ENCODE measurements at places on chromosomes 5 and 9. TPM values are rescaled to one million over a fixed set of nuclear protein-coding genes. Genes with fewer than 3 reads are reported as not detected.

DNA sequence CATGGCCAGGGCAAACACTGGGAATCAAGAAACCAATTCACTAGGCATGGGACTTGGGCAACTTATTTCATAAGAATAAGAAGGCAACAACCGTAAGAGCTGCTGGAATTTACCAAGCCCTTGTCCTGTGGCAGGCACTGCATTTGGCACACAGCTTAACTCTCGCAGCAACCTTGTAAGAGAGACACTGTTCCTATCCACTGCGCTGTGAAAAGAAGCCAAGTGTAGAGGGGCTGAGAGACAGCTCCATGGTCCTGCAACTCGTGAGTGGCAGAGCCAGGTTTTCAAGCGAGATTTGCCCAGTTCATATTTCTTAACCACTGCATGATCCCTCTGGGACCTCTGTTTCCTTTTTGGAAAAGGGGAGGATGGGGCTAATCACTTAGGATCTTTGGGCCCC is 129.3 kb upstream of the STC2 start:
- DNase-seq: no peak

DNA sequence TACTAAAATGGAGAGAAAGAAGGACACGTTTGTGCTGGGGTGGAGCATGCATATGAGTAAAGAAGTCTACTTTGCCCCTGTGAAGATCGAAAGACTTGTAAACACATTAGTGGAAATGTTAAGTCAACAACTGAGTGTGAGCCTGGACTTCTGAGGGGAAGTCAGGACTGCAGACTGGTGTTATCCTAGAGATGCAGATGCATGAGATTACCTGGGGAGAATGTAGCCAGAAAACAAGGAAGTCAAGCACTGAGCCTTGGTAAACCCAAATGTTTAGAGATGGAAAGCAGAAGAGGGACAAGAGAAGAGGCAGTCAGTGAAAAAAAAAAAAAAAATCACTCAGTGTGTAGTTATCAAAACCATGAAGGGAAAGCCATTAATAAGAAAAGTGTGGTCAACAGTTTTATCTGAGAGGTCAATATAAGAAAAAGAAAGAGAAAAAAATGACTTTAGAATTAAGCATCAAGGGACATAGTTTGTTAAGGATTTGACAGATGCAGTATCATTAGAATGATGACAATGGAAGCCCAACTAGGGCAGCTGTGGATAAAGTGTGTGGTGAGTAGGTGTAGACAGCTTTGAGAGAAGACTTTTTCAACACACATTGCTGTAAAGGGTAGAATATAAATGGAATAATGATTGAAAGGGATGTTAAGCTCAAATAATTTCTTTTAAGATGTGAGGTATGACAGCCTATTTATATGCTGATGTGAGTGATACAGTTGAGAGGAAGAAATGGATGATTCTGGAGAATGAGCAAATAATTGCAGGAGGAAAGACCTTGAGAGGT is 22.2 kb downstream of the JAKMIP2 start:
- DNase-seq: no peak

- DNase-seq: no peak
Measured at GRCh38 chr9:136618580-136619547, 43.9 kb upstream of the EGFL7 start.

DNA sequence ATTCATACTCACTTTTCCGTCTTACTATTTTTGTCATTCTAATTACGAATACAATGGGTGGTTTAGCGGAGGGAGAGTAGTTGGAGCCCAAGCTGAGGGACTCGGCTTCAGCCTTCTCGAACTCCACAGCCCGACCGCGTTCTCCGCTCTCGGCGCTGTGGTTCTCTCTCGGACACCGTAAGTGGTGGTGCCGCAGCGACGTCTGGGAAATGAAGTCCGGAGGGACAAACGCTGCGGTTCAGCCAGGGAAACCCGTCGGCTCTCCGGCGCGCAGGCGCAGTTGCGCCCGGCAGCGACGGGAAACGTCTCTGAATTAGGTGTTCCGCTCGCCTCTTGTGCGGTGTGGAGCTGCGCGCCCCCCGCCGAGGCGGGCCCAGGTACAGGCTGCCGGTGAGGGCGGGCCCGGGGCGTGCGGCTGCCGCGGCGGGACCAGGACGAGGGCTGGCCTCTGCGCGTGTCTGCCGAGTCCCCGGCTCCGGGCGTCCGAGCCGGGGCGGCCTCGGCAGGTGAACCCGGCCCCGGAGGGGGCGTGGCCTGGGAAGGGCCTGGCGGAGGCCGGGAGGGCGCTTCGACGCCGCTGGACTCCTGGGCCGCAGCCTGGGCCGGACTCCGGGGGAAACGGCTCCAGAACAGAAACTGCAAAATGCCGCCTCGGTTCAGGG is at the start of gene ZNF879:
Gene ZNF879 (plus strand): TSS at position 277 of the 662 bp plus-strand sequence. CDS start 1,201 bp downstream, outside the sequence.
- peak; percentile 94 for DNase-seq

DNA sequence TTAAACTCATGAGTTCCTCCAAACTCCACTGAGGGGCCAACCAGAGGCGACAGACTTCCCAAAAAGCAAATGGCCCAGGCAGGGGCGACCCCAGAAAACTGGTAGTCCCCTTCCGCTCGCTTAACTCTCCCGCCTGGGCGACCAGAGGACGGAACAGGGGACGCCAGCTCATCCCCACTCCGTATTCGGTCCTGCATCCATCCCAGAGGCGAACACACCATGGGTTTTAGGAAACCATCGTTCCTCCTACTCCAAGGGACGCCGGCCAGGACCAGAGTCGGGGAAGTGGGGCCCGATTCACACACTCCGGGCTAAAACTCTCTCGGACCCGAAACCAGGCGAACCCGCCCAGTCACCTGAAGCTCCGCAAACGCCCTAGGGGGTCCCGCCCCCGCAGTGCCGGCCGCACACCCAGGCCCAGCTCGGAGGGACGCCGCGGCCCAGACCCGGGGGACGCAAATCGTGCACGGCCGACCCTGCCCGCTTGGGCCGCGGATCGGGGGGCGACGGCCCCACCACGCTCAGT is 478 bp downstream of the TEX10 start:
- DNase-seq: peak; percentile 10

DNA sequence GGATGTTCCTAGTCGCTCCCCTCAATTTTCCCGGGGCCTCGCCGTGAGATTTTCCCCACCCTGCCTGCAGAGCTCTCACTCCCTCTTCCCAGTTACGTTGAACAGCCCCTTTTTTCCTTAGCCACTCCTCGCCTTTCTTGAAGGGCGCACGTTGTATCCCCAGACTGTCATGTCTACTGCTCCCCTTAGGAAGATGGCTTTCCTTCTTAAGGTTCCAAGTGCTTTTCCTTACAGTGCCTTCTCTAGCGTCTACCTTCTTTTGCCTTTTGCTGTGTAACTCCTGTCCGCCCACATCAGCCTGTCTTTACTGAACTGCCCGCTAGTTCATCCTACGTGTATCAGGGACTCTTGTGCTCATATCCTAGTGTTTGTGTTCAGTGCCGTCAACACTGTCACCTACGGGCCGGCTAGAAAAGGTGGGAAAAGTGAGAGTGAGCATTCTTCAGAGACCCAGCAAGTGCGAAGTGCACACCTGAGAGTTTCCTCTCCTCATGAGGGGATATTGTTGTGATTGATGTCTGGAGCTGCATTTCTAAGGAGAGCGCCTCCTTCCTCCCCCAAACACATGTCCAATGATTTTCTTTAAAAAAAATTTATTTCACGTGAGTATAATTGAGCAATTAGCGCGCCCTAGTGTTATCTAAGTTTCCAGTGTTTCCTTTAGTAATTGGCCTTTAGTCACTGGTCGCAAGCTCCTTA is 764 bp downstream of the CAMLG start:
- peak; percentile 49 for DNase-seq

- no peak for DNase-seq
Measured at GRCh38 chr5:132397224-132397623, 27.7 kb downstream of the SLC22A5 start.

DNA sequence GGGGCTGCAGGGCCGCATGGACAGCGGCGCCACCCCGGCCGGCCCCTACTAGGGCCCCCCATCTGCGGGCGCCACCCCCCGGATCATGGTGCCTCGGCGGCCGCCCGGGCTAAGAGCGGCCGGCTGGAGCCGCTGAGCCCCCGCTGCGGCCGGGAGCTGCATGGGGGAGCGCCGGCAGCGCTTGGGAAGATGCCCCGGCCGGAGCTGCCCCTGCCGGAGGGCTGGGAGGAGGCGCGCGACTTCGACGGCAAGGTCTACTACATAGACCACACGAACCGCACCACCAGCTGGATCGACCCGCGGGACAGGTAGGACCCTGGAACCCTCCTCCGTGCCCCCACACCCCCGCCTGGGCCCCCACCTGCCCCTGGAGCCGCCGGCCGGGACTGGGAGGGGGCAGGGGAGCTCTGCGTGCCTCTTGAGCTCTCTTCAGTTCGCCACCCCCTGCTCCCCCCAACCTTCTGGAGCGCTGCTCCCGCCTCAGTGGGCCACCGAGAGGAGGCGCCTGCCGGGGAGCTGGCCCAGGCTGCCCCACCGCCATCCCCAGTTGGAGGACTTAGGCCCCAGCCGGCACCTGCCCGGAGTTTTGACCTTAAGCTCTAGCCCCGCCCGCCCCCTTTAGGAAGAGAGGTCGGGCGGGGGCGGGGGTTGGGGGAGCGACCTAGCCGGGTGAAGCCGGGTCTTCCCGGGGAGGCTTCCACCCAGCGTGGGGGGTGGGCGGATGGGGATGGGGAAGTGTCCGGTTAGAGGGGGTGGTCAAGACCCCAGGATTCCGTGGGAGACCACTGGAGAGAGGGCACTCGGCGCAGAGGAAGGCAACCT is 730 bp downstream of the WWC1 start:
- peak; percentile 43 for DNase-seq

DNA sequence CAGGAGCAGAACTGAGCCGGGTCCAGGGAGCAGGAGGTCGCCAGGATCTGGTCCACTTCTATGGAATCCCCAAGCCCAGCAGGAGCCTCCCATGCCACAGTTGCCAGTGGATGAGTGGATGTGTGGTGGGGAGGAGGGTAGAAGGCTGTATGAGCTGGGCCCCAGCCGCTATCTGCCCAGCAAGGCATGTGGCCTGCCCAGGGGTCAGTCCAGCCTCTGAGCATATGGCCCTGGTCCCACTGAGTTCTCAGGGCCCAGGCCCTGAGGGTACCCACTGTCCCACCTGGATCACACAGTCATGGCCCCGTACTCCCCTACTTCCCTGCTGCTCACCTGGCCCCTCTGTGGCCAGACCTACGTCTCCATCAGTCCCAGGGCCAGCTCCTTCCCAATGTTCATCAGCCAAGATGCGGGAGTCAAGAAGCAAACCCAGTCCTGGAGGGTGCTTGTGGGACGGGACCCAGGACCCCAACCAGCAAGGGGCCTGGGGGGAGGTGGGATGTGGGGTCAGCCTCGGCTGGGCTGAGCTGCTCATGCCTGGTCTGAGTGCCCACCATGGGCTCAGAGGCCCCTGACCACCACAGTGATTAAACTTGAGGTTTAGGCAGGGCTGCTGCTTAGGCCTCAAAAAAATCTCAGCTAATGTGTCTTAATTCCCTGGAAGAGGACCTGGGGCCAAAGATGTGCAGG is 152.7 kb downstream of the COL23A1 start:
- DNase-seq: no peak

DNA sequence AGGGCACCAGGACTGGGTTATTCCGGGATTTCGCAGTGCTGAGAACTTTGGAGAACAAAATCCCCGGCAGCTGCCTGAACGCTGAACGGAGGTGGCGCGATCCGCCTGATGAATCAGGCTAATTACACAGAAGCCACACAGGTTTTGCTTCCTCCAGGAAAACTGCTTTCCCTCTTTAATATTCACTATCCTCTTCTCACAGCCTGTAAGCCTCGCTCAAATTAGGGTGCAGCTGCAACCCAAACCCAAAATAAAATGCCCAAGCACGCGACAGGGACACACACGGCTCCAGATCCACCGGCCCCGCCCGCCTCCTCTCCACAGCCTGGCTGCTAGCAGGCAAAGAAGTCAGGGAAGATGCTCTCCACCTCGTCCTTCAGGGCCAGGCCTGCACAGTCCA is 6.0 kb downstream of the SOHLH1 start:
- no peak for DNase-seq

GRCh38 chr5:68452286-68452685 is 236.7 kb downstream of the PIK3R1 start:
- DNase-seq: no peak

DNA sequence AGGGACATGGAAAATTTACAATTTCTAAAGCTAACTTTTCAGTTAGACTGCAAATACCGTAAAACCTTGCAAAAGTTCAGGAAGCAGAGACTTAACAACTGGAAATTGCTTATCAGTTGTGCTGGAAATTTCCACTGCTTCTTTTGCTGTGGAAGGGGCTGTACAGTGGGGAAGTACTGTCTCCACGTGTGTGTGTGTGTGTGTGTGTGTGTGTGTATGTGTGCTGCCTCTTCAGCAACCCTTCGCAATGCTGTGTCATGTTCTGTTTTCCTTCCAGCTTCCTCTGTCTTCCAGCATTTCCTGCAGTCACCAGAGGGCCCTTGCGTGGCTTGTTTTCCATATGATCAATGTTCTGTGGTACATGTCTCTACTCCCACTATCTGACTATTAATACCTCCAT is 87.5 kb upstream of the RANBP3L start:
- no peak for DNase-seq

- DNase-seq: no peak
Measured at GRCh38 chr5:139374909-139375308, 8.2 kb downstream of the SLC23A1 start.

DNA sequence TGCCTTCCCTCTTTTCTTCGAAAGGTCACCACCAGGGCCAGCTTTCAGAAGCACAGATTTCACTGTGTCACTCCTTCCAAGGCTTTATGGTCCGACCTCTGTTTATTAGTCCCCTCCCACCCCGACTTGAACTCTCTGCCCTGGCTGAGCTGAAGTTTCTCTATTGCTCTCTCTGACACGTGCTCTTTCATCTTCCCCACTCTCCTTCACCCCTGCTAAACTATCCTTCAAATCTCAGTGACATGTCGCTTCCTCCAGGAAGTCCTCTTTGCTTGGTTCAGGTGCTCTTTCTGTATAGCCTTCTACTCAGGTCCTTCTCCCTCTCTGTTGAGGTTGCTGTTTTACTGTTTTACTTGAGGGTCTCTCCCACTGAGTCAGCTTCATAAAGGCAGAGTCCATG is 64.4 kb downstream of the ARHGEF37 start:
- no peak for DNase-seq

DNA sequence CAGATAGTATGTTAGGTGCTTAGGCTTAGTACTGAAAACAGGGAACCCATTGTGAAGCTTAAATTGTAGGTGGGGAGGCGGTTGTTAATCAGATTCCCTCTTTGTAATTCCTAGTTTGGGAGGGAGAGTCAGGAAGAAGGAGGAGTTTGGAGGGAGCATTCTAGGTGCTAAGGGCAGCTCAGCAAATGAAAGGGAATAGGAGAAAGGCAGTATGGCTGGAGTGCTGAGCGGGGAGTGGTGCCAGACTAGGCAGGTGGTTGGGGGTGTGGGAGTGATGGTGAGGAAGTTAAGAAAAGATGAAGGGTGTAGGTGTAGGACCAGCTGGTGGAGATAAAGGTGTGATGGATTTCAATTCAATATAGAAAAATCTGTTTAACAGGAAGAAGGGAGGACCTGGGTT is 11.1 kb upstream of the GARNL3 start:
- DNase-seq: no peak

Gene MAMDC2
- 5.6 TPM for total RNA-seq

Gene ALDH7A1
- total RNA-seq: 40.9 TPM

Gene RAD23B
- 126 TPM for total RNA-seq

Gene GLRA1
- total RNA-seq: not detected

Gene IQGAP2
- 0.36 TPM for total RNA-seq

Gene HINT1
- 181 TPM for total RNA-seq
